ENCODE measurements at places on chromosomes 5 and 9.
A peak's percentile ranks its signal among the peaks of the same experiment; 100 is the strongest.

GRCh38 chr9:32735476-32735875, 47.9 kb upstream of the TMEM215 start:
- no peak for DNase-seq

GRCh38 chr9:7266911-7267595, 509.3 kb downstream of the KDM4C start:
- no peak for DNase-seq

DNA sequence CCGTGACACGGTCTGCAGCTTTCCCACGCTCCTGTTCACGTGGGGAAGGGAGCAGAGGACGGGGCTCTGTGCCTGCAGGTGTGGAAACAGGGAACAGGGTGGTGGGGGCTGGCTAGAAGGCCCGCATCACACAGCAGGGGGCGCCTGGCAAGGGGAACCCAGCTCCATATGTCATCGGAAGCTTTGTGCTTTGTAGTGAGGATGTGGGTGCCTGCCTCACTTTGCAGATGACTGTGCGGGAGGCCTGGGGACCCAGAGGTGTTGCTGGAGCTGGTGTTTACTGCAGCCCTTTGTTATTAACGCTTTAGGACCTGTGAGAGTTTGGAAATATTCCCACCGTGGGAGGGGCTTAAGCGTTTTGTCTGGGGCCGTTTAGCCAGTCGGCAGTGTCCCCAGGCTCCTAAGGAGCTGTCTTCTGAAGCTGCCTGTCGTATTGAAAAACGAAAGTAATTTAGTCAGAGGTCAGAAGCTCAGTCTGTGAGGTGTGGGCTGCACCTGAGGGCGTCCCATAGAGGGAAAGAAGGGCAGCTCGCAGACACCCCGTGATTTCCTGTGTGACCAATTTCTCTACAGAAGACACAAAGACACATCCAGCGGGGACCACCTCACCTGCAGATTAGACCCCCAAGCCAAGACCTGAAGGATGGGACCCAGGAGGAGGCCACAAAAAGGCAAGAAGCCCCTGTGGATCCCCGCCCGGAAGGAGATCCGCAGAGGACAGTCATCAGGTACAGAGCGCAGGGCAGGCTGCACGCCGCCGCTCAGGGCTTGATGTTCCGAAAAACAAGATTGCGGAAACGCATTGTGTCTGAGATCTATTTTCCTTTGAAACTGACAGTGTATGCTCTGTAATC, 9.1 kb downstream of the MAN1B1 start:
- peak; percentile 27 for DNase-seq

DNA sequence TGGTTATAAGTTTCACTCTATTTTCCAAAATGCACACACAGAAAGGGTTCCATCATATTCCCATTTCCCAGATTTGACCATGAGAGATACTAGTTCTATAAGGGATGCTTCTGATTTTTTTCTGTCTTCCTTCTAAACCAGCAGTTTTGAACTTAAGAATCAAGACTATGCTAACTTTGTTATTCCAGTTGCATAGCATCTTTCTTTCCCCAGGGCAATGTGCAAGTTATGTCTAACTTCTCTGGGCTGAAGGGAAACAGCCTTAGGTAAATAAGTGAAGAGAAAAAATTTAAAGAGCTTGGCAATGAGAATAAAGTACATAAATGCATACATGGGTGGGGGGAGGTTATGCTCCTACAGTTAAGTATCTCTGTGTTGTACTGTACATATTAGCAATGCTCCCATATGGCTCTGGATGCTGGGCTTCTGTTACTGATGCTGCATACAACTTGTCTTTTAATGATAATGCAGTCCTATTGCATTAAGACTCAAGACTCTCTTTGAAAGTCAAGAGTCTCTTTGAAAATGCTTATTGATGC, 125.8 kb upstream of the SLC12A2 start:
- DNase-seq = no peak

DNA sequence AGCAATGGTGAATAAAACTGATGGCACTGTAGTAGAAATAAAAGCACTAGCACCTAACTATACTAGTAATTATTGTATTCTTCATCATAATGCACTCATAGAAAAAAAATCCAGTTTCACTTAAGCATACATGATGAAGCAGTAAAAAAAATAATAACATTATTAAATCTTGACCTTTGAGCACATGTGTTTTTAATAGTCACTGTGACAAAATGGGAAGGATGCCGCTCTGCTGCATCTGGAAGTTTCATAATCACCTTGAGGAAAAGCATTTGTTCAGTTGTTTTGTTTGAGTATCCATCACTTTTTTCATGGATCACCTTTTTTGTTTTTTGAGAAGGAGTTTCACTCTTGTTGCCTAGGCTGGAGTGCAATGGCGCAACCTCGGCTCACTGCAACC, 13.2 kb downstream of the OR2K2 start:
- DNase-seq = no peak

- no peak for DNase-seq
Observed at GRCh38 chr9:11204521-11204920, 591.7 kb upstream of the PTPRD start.

DNA sequence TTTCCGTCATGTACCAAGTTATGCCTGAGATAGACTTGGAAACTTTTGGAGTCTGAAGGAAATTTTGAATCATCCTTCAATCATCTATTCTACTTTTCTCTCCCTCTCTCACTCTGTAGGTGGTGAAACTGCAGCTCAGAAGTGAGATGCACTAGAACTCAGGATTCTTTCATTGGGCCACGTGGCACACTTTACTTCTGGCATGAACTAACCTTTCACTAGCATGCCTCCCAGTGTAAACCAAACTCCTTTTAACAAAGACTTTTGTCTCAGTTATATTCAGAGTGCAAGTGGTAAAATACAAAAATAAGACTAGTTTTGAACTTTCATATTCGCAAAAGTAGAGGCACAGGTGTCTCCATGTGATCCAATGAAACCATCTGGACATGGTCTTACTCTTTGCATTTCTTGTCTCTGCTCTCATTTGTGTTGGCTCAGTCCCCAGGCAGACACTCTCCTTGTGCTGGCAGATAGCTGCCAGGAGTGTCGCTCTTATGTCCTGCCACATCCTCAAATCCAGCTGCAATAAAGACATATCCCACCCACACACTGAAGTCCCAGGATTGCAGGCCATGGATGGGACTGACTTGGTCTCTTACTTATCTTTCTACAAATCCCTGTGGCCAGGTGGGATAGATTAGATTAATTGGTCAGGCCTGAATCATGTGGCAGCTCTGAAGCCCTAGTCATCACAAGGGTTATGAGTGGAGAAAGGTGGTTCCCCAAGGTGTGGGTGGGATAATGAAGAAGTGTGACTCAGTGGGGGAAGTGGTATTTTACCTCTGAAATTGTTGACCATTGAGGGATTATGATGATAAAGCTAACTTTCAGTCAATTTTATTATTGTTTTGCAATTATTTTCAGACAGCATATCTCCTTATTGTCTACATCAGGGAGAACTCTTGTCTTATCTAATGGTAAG, 267.5 kb downstream of the GABRB2 start:
- no peak for DNase-seq

Data from left cardiac atrium (tissue), 4 donors.